ENCODE measurements at places on chromosomes 3 and 15. TPM values are rescaled to one million over a fixed set of nuclear protein-coding genes. Genes with fewer than 3 reads are reported as not detected.

DNA sequence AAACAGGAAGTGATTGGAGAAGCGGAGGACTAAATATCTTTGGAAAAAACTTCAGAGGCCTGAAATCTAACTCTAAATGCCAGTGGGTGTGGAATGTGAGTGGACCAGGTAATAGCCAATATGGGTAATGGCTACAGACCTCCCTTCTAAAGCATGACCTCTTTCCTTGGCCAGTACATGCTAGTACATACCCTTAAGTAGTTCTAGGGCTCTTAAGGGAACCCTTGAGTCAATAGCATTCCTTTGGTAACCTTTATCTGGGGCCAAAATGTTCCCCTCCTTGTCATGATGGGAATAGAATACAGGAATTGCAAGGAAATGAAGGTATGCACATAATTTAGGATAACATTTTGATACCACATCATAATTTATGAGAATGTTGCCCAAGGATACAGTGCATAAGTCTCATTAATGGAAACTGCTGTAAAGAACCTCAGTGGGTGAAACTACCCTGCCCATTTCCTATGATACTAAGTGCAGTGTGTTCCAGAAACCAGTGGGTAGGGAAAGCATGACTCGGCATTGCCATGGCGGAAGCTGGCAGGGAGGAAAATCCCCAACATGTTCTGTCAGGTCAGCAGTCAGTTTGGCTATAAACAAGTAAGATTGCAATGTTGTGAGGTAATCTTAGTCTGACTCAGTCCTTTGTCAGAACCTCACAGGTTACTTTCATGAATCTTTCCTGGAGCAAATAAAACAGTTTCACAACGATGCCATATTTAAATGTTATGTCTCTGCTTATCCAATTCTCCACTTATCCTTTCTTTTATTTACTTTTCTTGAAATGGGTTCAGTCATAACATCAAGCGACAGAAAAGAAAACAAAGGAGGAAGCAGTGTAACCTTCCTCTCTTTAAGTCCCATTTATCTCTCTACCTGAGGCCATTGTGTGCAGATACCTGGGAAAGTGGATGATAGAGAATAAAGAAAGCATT, 23.5 kb upstream of the RAP2B start:
- H3K27me3 ChIP-seq = no peaks in the 10 kb centered on the region
- H3K36me3 ChIP-seq = no peaks in the 10 kb centered on the region
- H3K27ac ChIP-seq = peak overlapping the region; percentile 91
- DNase-seq = no peak
- H3K4me1 ChIP-seq = peaks cover 42% of the 10 kb centered on the region
- no peak overlapping the region for H3K4me3 ChIP-seq

DNA sequence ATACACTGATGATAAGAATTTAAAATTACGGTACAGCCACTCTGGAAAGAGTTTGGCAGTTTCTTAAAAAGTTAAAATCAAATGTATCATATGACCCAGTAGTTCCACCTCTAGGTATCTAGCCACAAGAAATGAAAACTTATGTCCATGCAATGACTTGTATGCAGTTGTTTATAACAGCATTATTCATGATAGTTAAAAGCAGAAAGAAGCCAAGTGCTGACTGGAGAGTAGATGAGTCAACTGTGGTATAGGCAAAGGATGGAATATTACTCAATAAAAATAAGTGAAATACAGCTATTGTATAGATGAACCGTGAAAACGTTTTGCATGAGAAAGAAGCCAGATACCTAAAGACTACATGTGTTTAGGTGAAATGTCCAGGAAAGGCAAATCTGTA, 14.8 kb downstream of the GPR87 start:
- H3K27ac ChIP-seq = no peak overlapping the region
- no peaks in the 10 kb centered on the region for H3K27me3 ChIP-seq
- H3K4me3 ChIP-seq = no peak overlapping the region
- H3K36me3 ChIP-seq = no peaks in the 10 kb centered on the region

The OR5H1 gene
- total RNA-seq = not detected

The MYL3 gene
- total RNA-seq = 0.82 TPM

The EXD1 gene
- not detected for total RNA-seq

The POLQ gene
- 2.9 TPM for total RNA-seq

The ABI3BP gene
- 166 TPM for total RNA-seq

The TBC1D21 gene
- total RNA-seq = not detected

The AHSG gene
- not detected for total RNA-seq

- no peak overlapping the region for H3K27ac ChIP-seq
- H3K4me1 ChIP-seq = peaks cover 77% of the 10 kb centered on the region
- H3K4me3 ChIP-seq = no peak overlapping the region
- no peaks in the 10 kb centered on the region for H3K27me3 ChIP-seq
- H3K36me3 ChIP-seq = no peaks in the 10 kb centered on the region
Observed at GRCh38 chr3:105356988-105357387, 9.7 kb upstream of the ALCAM start.

The PLAAT1 gene
- total RNA-seq = 0.80 TPM

The SLC28A2 gene
- not detected for total RNA-seq

DNA sequence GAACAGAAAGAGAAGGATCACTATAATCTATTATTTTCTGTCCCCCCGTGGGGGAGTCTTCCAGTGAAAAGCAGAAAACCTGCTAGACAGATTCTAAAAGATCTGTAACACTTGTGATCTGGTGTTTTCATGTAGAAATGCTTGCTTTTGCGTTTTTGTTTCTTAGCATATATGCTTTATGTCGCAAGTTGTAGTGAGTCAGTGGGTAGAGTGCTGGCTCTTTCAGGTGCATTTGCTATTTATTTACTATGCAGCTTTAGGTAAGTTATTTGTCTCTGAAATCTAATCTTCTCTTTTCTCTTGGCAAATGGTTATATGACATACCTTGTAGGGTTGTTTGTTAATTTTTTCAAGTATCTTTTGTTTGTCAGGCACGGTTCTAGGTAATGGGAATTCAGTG, 9.4 kb downstream of the AKAP13 start:
- H3K27ac ChIP-seq = no peak overlapping the region
- H3K36me3 ChIP-seq = no peaks in the 10 kb centered on the region
- no peak overlapping the region for H3K4me3 ChIP-seq
- H3K27me3 ChIP-seq = no peaks in the 10 kb centered on the region
- no peak for DNase-seq
- peaks cover 31% of the 10 kb centered on the region for H3K4me1 ChIP-seq

The KLF15 gene
- total RNA-seq = 1.8 TPM
